ENCODE measurements at places on chromosomes 1 and 21.

DNA sequence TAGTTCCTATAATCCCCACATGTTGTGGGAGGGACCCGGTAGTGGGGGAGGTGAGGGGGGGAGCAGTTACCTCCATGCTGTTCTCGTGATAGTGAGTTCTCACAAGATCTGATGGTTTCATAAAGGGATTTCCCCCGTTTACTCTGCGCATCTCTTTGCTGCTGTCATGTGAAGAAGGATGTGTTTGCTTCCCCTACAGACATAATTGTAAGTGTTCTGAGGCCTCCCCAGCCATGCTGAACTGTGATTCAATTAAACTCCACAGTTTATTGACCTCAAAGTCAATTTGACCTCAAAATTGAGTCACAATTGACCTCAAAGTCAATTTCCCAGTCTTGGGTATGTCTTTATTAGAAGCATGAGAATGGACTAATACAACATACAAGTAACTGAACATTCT is 19.7 kb downstream of the DPH5 start:
- no peak for DNase-seq

GRCh38 chr1:216531263-216532239 is 108.3 kb upstream of the USH2A start:
- DNase-seq = peak; percentile 44

DNA sequence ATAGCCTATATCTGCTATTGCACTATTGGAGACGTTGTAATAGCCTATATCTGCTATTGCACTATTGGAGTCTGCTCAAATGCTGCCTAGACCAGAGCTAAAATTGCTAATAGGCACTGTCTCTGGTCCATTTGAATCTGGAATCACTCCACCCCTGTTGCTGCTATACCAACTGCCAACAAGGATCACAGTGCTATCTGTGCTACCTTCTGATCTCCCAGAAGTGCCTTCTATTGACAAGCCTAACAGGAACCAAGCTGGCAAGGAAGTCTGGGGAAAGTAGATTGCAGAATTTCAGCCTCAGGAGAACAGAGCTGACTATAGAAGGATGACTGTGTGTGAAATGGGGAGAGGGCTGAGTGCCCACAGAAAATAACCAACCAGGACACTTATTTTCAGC is 15.9 kb downstream of the RWDD3 start:
- no peak for DNase-seq

GRCh38 chr1:218068241-218068640 is 216.9 kb upstream of the RRP15 start:
- no peak for DNase-seq

DNA sequence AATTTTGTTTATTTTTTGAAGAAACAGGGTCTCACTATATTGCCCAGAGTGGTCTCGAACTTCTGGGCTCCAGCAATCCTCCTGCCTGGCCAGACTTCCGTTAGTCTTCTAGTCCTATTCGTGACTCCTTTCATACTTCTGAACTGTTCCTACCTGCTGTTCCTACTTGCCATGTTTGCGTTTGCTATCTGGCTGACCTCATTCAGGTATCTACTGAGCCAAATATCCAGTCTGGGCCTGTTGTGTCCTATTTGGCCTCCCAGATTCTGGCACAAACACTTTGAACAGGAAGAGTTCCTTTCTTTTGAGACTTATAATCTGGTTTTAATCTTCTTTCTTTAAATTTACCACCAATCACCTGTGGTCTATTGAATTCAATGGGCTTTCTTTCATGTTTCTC is 6.9 kb upstream of the NR1I3 start:
- DNase-seq = no peak

DNA sequence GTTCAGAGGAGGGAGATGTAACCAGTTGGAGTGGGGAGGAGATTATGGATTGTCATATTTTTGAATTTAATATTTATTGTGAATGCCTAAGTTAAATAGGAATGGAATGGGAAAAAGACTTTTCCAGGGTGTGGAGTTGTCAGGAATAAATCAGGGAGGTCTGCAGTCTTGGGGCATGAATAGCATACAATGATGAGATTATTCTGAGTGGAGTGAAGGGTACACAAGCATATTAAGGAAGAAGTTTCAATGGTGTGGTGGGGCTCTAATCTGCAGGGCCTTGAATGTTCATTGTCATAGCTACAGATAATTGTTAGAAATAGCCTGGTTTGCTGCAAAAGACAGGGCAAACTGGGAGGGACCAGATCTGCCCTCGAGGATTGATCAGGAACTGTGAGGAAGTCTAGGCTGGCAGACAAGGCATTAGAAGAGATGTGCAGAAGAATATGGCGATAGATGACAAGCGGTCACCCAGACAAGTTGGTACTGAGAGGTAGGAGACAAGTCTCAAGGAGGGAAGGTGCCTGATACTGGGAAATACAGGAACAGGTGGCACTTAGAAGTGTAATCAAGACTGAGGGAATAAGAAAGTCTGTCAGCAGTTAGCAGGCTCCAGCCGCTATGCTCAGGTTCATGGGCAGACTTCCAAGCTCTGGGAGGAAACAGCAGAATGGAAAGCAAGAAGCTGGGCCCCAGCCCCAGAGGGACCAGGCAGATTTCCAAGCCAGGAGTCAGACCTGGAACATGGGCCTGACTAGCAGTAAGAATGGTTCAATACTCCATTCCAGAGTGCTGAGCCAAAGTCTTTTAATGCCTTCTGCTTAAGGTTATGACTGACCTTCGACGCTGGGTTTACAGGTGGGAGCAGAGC is 20.9 kb upstream of the RGL1 start:
- DNase-seq = peak; percentile 10

- DNase-seq = no peak
These were observed 2.9 kb upstream of the UMODL1 start for GRCh38 chr21:42068256-42068545.
